ENCODE measurements at places on chromosomes 1 and 21.

DNA sequence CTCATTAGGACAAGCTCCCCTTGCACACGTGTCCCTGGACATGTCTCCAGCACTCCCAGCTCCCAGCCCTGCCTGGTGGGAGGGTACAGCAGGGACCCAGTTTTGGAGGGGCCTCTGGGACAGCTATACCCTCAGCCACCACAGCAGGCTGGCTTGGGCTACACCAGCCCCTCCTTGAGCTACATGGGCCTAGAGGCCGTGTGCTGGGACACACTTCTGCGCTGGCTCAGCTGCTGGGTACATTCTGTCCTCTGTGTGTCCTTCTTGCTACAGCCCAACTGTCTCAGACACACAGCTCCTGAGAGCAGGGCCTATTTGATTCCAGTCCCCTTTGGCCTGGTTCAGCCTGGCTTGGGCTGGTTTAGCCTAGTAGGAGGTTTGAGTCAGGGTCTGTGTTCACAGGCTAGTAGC is 26.7 kb downstream of the DMAP1 start:
- no peak for DNase-seq

GRCh38 chr1:91819038-91819788 is 66.7 kb downstream of the TGFBR3 start:
- DNase-seq, result no peak

- DNase-seq, result no peak
Measured at GRCh38 chr21:45309987-45310381, 22.3 kb upstream of the POFUT2 start.

DNA sequence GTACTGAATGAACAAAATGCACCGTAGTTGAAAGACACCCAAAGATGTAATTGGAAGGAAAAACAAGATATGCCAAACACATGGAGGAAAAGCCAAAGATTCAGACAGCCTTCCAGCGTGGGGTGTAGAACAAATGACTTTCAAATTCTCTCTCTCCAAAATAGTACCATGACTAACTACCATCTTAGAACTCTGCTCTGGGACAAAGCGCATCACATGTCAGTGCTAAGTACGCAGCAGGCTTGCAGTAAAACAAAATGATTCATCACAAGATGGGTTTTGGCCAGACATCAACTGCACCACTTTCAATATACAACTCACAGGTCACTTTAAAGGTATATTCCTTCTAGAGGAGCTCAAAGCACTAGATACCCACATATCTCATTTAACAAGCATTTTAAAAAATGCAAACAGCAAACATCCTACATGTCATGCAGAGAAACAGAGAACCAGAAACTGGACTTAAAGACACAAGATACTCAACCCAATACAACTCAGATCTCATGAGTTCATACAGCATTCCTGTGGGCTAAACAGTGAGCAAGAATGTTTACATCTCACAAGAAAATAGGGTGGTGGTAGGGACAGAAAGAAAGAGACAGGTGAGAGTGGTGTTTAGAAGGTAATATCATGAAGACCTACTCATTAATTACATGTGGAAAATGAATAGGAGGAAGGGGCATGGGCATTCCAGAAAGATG is 75.7 kb downstream of the BCAR3 start:
- DNase-seq, result no peak

GRCh38 chr1:99456536-99456935 is 189.4 kb upstream of the PALMD start:
- DNase-seq, result no peak

DNA sequence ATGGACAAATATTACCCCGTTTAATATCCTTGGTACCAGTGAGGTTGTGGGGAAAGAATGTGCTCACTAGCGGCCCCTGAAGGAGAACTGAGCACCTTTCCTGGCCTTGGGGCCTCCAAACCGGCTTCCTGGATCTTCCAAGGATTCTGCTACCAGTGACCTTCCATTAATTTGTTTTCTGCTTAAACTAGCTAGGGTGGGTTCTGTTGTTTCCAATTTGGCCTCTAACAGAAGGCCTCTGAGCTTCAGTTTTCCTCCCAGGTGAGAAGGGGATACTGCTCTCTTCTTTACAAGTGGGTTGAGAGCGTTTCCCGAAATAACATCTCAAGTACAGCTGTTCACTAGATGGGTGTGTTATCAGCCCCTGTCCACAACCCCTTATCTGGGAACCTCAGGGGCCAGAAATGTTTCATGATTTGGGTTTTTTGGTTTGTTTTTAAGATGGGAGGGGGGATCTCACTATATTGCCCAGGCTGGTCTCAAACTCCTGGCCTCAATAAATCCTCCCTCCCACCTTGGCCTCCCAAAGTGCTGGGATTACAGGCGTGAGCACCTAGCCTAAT is 16.9 kb upstream of the IFNGR2 start:
- no peak for DNase-seq

DNA sequence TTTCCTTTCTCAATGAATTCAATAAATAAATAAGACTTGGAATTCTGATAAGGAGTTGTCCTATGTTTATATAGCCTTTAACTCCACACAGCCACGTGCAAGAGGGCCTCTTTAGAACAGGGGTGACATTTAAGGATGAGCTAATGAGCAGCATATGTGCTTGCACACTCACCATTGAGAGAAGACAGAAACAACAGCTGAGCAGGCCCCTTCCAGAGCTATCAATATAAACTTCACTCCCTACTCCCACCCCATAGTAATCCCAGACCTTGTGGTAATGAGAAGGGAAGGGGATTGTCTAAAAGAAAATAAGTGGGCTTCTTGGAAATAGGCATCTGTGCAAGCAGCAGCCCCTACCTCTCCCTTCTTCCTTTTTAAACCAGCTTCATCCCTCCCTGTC is 176.0 kb downstream of the SEC16B start:
- DNase-seq, result no peak

- peak; percentile 39 for DNase-seq
Measured at GRCh38 chr1:182786223-182786994, 3.2 kb upstream of the NPL start.

- DNase-seq, result no peak
Measured at GRCh38 chr1:109208394-109208793, 5.3 kb upstream of the SARS1 start.

- DNase-seq, result no peak
Measured at GRCh38 chr1:107740579-107740978, 224.4 kb downstream of the VAV3 start.

GRCh38 chr1:3630914-3631313 is 6.1 kb downstream of the TPRG1L start:
- DNase-seq, result no peak

- DNase-seq, result no peak
Measured at GRCh38 chr1:93235261-93235660, 54.7 kb downstream of the CCDC18 start.

DNA sequence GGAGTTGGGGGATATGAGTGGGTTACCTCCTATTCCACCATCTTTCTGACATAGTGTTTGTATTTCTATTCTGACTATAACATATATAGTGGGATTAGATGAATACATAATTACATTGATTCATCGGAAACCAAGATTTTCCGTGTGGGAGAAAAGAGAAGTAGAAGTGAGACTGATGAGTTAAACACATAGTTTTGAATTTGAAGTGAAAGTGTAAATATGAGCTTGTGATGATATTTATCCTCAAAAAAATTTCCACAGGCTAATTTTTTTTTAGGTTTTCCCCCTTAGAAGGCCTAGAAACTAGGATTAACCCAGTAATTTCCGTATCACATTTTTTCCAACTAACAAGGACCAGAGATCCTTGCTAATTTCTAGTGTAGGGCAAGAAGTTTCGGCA is 6.9 kb downstream of the CD1B start:
- DNase-seq, result no peak

DNA sequence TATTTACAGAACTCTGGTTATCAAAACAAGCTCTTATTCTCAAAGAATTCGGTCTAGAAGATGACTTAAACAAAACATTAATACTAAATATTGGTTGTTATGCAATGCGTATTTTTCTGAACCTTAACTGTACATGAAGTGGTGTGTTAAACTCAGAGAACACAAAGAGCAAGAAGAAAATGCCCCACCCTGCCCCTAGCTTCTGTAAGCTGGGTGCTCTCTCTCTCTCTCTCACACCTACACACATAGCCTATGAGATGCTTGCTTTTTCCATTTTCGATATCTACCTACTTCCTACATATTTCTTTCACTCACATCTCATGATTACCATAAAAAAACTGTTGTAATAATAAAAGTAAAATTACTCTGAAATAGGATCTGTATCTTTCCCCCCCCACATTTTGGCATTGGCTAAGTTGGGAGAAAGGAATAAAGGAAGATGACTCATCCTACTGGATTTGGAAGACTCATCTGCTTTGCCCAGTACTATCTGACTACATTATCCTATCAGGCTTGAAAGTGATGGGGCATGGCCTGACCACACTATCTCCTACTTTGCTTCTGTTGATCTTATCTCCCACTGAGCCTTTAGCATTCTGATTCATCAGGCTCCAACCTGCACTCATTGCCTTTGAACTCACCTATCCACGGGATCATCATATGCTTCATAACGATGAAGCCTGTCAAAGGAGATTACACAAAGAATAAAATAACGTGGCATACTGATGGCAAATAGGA is 2.9 kb downstream of the CRYZ start:
- DNase-seq, result no peak
